Kidney epithelial cell (primary cell): ENCODE measurements at places on chromosomes 4 and X. TPM values are rescaled to one million over a fixed set of nuclear protein-coding genes. Genes with fewer than 3 reads are reported as not detected.

DNA sequence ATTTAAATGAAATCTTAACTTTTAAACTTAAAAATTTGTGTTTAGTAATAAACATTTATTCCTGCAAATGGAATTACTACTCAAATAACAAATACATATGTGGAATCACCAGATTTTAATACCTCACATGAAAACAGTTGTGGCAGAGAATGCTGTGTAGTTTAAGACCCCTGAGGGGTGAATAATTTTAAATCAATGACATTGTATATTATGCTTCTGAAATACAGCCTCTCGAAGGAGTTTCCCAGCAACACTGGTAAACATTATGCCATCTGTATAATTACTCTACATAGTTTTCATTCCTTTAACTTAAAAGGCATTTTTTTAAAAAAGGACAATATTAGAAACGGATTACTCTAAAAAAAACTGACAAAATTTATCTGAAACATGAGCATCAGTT lies 2313.3 kb downstream of the ARAP2 start:
- DNase-seq: no peak

DNA sequence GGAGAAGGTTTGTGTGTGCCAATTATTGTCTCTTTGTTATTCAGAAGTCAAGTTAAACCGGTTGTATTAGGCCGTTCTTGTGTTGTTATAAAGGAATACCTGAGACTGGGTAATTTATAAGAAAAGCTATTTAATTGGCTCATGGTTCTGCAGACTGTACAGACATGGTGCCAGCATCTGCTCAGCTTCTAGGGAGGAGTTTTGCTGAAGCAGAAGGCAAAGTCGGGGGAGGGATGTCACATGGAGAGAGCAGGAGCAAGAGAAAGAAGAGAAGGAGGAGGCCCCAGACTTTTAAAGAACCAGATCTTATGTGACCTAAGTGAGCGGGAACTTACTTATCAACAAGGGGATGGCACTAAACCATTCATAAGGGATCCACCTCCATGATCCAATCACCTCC lies 349.3 kb upstream of the PCDH18 start:
- DNase-seq: no peak

GRCh38 chr4:163493643-163494359 lies 689 bp upstream of the TMA16 start:
- DNase-seq: no peak

GRCh38 chr4:171353535-171353934 lies 459.7 kb upstream of the GALNTL6 start:
- no peak for DNase-seq

DNA sequence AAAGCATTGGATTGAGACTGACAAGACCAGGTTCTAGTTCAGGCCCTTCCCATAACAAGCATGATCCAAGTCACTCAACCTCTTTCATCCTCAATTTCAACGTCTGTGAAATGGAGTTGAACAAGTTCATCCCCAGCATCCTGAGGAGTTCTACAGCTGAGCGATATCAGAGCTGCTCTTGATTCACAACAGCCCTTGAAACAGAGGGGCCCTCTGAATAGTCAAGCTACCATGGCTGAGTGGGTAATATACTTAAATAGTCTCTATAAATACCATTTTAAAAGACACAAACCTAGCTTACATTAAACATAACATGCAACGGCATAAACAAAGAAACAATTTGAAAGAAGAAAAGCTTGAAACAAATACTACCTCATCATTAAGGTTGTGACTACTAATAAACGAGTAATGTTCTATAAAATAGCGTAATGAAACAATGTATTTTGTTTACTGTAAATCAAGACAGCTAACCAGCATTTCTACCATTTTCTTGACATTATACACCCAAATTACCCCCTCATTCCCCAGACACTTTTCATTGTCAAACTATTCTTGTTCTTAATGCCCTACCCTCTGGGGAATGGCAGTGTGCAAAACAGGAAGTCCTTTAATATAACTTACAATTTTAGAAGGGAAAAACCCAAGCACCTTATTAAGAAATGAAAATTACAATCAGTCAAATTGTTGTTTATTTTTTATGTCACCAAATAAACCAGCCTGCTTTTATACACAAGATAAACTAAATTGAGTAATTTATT lies 202.3 kb downstream of the PARM1 start:
- DNase-seq: no peak

- DNase-seq: no peak
Measured at GRCh38 chrX:129653971-129654651, 645 bp downstream of the APLN start.

- no peak for DNase-seq
Measured at GRCh38 chr4:54107951-54108748, 8.2 kb downstream of the GSX2 start.

DNA sequence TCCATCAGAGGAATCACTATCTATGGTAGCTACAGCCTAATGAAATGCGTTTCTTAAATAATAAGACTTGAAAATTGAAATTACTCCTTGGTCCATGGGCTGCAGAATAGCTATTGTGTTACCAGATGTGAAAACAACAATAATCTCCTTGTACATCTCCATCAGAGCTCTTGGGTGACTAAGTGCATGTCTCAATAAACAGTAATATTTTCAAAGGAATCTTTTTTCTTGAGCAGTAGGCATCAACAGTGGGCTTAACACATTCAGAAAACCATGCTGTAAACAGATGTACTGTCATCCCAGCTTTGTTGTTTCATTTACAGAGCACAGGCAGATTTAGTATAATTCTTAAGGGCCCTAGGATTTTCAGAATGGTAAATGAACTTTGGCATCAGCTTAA lies 67.3 kb downstream of the GLUD2 start:
- DNase-seq: no peak

DNA sequence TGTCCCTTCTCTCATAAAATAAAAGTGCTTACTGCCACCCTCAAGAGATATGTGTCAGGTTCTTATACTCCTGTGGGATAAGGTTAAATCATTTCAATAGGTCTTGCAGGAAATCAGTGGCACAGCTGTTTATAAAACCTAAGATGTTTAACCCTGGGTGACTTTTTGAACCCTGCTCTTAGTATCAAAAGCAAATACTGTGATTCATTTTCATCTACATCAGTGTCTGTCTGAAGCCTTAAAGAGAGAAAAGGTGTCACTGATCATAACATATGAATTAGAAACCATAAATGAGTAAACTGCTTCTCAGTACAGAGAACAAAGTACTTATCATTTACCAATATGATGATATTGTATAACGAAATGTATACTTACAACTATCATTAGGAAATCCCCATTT lies 59.0 kb downstream of the CCSER1 start:
- DNase-seq: no peak

DNA sequence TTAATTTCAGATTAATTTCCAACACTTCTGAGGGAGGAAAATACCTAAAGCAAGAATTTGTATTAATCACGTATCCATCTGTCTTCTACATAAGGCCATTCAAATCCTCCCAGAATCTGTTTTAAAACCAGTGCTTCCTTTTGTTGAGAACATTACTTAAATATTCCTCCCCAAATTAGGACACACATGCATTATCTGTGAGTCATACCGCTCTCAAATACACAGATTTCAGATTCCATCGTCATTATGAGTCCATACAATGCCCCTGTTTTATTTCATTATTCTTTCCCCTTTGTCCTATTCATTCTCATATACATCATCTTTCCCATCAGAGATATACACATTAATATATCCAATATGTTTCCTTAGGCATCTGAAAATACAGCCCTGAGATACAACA lies 57.3 kb upstream of the PRSS12 start:
- DNase-seq: no peak

The TMEM271 gene
- total RNA-seq: not detected in 2 replicates

The CENPVL1 gene
- total RNA-seq: 0.96 TPM in 1 of 2 replicates, not detected in the other

The F8A2 gene
- 1.0 TPM in 1 of 2 replicates, not detected in the other for total RNA-seq

The NDST3 gene
- 0.41 and 0.71 TPM in 2 replicates for total RNA-seq

The PF4V1 gene
- not detected in 2 replicates for total RNA-seq

The ARX gene
- total RNA-seq: not detected in 2 replicates
